ELF-1 (cell line): ENCODE measurements at places on chromosomes 12 and 14.

GRCh38 chr14:74955229-74956026 lies at the start of gene PGF:
PGF (minus strand) TSS chr14:74955597; CDS start chr14:74955242, 355 bp downstream.
- peak; percentile 82 for DNase-seq

DNA sequence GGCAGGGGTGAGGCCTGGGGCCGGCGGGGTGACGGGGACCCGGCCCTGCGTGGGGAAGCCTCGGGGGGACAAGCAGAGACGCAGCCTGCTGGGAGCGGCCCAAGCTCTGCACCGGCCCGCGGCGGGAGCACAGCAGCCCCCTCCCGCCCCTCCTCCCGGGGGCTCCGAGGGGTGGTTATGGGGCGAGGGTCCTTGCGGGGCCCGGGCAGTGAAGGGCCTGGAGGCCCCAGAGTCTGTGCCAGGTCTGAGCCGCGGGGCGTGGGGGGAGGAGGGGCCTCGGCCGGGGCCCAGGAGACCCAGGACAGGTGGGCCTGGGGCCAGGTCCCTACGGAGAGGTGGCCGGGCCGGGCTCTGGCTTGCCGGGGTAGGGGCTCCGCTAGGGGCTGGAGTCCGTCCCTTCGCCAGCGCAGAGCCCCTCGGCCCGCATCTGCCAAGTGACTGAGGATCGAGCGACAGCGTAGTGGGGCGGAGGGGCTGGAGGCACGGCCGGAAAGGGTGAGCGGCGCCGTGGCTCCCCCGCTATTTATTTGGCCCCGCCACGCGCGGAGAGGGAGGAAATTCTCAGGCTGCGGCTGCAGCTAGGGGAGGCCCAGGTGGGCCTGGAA lies 495 bp downstream of the TMEM121 start:
- DNase-seq = no peak

DNA sequence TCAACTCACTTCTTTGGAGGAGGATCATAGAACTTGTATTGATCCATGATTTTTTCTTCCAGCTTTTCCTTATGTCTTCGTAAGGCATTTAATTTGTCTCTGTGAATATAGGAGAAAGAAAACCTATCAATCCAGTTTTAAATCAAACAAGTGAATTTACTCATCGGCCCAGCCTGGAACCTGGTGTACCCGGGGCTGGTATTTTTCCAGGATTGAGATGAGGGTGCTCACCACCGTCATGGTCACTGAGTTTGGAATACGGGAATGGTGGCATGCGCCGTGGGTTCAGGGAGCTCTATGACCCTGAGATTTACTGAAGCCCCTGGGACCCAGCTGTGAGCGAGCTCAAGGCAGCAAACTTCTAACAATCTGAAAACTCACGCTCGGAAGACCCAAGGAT lies 46.5 kb upstream of the GPR68 start:
- DNase-seq = no peak

DNA sequence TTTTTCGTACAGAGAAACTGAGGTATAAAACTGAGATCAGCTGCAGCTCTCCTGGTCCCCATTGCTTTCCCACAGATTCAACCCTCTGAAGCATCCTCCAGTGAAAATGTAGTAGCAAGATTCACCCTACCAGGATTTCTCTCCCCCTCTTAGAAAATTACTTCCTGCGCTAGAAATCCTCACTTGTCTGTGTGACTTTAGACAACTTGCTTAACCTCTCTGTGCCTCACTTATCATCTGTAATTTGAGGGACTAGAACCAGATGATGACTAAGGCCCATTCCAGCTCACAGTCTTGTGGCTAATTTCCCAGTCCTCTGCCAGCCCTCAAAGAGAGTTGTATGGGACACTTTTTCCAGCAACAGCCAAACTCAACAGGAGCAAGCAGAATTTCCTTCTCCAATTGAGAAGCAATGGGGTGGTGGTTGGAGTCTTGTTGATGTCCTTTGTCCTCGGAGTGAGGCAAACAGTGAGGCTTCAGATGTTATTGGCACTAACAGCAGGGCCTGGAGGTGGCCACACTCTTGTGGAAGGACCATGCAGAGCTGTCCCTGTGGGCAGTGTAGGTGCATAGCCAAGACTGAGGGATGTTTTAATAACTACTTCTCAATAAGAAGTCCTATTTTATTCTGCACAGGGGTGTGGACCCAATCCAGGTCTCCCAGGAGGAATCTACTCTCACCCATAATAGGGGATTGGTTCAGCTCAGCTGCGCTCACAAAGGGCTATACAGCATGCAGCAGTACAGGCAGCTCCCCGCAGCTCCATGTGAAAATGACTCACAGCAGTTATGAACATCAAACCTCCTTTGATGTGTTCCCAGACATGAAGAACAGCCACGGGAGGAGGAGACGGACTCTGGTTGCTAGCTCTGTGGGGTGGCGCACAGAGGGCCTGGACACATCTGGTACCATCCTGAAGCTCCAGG lies 200.1 kb downstream of the DAD1 start:
- DNase-seq = no peak

DNA sequence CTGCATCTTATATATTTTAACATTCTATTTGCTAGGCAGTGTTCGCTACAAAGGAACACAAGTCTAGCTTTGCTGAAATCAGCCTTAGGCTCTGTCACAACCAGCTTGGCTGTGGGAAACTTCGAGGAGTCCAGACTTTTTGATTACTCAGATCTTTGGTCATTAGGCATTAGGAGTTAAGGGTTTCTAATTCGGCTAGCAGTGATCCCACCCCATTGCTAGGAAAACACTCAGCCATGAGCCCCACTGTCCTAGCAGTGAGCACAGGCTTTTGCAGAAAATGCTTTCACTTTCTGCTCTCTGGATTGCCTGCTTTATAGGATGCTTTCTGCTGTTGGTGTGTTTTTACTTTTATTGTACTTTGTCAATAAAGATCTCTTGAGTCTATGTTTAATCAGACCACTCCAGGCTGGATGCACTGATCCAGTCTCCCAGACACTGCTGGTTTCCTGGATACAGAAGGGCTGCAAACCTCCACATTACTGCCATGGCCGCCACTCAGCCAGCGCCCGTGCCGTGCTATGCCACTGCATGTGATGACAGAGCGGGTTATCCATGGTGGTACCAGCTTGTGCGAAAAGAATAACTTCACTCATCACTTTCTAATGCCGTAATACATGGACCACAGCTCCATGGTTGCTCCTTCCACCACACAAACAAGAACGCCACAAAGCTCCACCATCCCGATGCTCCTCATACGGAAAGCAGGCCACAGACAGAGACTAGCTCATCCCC lies 41.0 kb upstream of the PYGL start:
- DNase-seq = no peak

- DNase-seq = no peak
These were observed 19.4 kb downstream of the TCHP start for GRCh38 chr12:109919456-109919855.

DNA sequence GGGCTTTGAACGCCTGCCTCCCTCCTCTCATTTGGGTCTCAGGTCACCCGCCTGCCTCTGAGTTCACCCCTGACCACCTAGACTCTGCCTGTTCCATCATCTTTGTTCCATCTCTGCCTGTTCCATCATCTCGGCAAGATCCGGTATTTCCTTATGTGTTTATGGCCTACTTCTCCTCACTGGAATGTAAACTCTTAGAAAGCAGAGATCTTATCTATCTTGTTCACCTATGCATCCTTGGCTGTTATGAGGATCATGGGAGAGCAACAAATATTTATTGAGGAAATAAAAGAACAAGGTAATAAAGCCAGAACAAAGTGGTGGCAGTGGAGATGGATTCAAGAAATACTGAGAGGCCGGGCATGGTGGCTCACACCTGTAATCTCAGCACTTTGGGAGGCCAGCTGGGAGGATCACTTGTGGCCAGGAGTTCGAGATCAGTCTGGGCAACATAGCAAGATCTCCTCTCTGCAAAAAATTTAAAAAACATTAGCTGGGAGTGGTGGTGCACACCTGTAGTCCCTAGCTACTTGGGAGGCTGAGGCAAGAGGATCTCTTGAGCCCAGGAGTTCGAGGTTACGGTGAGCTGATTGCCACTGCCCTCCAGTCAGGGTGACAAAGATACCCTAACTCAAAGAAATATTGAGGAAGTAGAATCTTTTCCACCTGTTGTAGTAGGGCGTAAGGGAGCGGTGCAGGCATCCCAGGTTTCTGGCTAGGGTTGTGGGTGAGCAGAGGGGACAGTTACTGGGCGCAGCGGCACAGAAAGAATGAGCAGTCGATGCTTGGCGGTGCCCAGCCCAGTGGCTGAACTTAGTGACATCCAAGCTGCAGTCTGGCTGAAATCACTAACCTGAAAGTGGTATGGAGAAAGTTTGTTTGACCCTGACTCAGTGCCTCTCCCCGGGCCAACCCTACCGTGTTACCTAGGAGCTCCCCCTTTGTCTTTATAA lies 1.7 kb upstream of the KLC1 start:
- no peak for DNase-seq

DNA sequence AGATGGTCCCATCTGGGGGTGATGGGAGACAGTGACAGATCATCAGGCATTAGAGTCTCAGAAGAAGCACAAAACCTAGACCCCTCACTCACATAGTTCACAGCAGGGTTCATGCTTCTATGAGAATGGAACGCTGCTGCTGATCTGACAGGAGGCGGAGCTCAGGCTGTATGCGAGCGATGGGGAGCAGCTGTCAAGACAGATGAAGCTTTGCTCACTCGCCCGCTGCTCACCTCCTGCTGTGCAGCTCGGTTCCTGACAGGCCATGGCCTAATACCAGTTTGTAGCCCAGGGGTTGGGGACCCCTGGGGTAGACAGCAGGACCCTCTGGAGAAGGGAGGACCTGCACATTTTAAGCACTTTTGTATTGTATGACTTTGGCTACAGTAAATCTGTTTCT lies 111.2 kb downstream of the LGMN start:
- peak; percentile 78 for DNase-seq

DNA sequence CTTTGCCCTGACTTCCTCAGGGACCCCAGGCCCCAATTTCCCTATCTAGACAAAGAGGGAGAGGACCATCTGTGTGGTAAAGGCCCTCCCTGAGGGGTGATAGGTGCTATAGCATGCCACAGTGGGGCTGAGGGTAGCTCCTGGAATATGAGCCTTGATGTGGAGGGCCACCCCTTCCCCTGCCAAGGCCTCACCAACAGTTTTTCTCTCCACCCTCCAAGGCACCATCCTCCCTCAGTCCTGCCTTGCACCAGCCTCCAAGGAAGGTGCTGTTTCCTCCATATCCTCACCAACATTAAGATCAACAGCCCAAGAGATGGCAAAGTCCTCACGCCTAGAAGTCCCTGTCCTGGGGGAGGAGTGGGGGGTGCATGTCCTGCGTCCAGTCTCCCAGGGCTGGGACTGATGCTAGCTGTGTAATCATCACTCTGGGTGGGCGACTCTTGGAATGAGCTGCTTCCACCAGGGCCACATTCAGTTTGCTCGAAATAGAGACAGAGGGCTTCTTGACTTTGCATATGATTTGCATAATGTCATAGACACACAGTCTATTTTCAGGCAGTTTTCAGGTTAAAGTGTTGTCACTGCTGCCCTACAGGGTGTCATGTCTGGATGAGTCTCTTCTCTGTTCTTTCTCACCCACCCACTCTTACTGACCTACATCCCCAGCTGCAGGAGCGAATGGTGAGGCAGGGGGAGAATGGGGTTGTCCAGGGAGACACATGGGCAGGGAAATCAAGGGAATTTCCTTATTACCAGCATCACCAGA lies 17.4 kb downstream of the ACVRL1 start:
- no peak for DNase-seq
